ENCODE measurements at places on chromosomes 6 and 20.

GRCh38 chr6:72626126-72626525 is 4.3 kb downstream of the KCNQ5 start:
- peak; percentile 5 for DNase-seq

DNA sequence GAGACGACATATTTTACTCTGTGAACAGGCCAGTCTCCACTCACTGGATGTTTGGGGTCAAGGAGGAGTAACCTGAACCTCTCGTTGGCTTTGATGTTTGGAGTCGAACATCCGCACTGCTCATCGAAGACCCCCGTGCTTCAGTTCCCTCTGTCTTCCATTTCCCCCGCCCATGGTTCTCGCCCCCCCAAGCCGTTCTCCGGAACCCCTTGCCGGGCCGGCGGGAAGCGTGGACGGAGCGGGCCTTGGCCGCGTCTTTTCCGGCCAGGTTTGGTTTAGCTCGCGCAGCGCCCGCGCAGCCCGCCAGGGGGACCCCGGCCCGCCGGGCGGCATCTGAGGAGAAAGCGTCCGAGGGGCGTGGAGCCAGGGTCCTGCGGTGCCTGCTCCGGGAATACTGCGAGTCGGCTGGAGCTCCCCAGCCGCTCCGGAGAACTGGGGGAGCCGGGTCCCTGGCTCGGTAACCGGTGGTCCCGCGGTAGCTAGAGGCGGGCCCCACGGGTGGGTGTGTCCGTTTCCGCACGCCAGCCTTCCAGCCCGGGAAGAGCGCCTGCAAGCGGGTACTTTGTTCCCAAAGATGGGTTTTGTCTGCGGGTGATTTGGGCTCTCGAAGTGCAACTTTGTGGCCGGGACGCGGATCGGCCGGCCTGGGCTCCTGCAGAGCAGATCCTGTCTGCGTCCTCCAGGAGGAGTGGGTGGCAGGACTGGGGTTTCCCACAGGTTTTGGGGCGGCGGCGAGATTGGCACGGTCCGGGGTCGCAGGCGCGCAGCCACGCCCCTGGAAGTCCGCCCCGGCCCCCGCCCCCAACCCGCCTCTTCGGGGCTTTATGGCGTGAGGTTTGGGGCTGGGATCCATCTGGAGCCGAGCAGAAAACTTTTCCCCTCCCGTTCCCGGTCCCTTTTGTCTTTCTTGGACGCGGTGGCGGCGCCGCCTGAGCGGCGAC is at the start of gene TMEM200A:
TSS of gene TMEM200A (plus strand) at position 852 of the 941 bp plus-strand sequence. CDS start 74,406 bp downstream, outside the sequence.
- peak; percentile 29 for DNase-seq

DNA sequence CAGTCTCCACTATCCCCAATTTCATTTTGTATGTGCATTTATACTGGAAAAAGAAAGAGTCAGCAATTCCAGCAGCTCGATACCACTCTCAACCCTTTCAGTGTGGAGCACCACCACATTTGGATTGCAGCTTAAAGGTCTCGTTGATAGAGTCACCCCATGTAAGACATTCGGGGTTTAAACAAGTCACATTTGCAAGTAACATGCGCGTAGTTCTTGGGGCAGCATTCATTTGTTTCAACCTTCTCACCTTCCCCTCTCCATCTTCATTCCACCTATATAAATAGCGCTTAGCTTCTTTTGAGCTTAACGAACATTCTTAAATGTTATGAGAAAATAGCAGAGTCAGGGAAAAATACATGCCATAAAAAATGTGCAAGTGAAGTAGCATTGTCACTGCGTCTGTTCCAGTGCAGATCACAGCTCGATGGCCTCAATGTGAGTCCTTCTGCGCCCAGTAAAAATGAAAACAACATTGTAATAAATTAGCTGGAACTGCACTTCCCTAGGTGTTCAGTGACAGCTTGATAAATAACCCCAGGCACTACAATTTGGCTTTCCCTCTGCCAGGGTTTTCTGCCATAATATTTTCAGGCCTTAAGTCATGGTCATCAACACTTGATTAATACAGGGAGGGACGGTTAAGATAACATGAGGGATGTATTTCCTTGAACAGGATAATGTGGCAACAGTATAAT is 737.8 kb upstream of the NRSN1 start:
- DNase-seq = no peak

DNA sequence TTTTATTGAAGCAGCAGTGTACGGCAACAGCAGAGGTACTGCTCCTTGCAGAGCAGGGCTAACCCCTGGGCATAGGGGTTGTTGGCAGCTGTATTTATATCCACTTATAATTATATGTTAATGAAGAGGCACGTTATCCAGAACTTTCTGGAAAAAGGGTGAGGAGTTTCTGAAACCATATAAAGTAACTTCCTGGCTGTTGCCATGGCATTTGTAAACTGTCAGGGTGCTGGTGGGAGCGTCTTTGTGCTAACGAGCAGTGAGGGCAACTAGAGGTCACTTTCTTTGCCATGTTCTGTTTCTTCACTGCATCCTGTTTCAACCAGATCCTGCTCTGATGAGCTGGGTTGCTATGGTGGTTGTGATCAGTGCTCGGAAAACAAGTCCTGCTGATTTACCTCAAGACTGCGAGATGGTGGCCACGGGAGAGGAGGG is 11.1 kb upstream of the ARFGEF2 start:
- DNase-seq = no peak

- DNase-seq = no peak
Measured at GRCh38 chr6:134134654-134135053, 82.2 kb upstream of the SLC2A12 start.

- DNase-seq = no peak
Measured at GRCh38 chr6:139091826-139092225, 43.1 kb upstream of the HECA start.

GRCh38 chr6:32097364-32097763 is 11.8 kb downstream of the TNXB start:
- no peak for DNase-seq

- DNase-seq = no peak
Measured at GRCh38 chr6:157298216-157298724, 25.0 kb downstream of the TMEM242 start.

- no peak for DNase-seq
Measured at GRCh38 chr6:13014504-13015378, 298.2 kb downstream of the PHACTR1 start.

DNA sequence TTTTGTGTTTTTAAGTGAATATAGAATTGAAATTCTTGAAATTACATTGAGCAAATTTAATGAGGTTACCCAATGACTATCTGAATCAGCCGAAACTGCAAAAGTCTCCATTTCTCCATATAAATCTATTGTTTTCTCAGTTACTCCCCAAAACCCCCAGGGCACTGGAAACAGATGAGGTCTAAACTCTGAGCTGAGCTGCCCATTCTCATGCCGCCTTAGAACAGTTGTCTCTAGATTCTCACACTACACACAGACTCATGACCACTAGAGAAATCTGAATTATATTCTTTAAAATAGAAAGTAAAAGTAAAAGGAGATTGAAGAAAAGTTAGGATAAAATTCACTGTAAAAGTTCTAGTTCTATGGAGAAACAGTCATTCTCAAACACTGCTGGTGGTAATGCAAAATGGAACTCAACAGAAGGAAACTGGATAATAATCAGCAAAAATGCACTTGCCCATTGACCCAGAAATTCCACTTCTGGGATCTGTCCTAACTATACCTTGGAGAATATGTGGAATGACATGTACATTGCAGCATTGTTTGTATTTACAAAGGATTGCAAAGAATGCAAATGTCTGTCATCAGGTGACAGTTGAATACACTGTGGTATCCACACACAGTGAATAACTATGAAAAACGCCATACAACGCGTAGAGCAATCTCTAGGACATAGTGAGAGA is 125.5 kb downstream of the IPCEF1 start:
- DNase-seq = no peak

DNA sequence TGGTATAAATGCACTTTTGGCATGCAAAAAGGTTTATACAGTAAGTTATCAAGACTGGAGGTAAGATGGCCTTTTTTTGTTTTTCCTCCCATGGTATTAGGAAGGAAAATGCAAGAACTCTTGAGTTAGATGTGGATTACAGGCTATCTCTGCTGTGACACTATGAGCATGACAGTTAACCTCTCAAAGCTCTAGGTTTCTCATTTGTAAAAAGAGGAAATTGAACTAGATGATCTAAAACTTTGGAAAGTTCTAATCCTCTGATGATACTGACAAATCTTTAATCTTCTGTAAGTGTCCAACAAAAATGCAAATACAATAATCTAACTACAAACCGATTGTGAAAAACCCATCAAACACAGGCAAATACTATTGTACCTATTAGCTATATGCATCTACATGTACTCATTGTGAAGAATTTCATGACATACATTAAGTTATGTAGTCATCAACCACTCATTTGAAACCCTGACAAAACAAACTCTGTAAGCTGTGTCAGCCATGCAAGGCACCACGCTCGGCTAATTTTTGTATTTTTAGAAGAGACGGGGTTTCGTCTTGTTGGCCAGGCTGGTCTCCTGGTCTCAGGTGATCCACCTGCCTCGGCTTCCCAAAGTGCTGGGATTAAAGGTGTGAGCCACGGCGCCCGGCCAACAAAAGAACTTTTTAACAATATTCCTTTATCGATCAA is 4.2 kb downstream of the CDK19 start:
- DNase-seq = peak; percentile 25

- no peak for DNase-seq
Measured at GRCh38 chr6:135266675-135267074, 85.6 kb downstream of the MYB start.

DNA sequence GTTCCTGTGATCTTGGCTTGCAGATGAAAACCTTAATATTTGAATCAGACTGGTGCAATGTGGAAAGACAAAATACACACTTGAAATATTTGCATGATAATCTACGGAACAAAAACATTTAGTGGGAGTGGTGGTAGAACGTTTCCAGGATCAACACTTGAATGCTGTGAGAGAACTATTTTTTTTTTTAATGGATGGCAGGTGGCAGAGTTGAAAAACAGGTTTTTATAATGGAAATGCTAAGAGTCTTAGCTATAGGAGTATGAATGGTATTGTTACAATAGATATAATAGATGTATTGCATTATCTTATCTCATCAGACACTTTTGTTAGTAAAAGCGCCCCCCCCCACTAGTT is 49.2 kb downstream of the CDKAL1 start:
- DNase-seq = no peak

- no peak for DNase-seq
Measured at GRCh38 chr20:7716286-7716972, 223.8 kb downstream of the HAO1 start.

- DNase-seq = no peak
Measured at GRCh38 chr6:129863664-129864063, 2.5 kb upstream of the TMEM244 start.

- DNase-seq = no peak
Measured at GRCh38 chr6:116229287-116229913, 24.5 kb downstream of the TSPYL4 start.

- no peak for DNase-seq
Measured at GRCh38 chr20:15699431-15700146, 873.7 kb downstream of the KIF16B start.

DNA sequence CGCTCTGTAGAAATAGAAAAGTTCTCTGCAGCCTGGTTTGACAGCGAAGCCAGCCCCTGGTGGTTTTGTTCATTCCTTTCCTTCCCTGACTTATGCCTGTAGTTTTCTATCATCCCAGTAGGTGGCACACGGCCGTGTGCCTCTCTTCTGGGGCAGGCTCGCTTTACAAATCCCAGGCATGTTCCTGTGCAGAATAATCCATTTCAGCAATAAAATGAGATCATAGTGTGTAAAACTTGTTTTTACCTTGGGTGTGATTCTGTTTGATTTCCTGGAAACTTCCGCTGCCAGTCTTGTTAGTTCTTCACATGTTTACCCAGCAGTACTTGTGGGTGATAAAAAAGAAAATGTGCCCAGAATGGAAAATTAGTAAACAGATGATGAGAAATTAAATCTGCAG is 7.4 kb upstream of the INSM1 start:
- DNase-seq = peak; percentile 85

- DNase-seq = no peak
Measured at GRCh38 chr6:36722879-36723278, 25.3 kb downstream of the RAB44 start.

DNA sequence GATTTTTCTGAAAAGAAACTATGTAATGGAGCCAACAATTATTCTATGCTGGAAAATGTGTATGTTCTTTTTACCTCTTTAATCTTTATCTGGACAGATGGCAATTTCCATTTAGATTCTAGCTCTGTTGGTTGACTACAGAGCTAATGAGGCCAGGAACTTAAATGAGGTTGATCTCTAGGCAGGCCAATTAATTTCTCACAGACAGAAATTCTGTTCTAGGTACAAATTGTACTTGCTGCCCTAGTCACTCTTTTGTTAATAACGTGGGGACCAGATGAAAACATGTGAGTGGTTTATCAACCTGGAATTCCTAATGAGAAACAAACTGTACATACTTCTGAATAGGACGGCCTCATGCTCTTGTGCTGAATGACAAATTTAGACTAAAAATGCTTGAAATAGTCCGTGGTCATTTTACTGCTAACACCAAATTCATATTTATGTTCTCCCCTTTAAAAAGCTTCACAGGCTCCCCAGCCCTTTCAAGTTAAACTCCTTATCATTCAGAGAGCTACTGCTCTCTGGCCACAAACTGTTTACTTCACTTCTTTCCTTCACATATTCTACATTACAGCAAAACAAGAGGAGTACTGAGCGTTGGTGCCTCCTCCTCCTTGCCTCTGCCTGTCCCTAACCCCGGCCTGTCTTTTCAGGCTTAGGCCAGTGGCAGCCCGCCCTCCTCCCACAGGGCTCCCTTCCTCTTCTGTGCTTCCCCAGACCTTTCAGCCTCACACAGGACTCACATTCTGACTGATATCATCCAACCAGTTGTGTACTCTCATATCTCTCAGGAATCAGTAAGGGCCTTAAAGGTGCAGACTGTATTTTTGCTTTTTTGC is 41.4 kb downstream of the DTNBP1 start:
- DNase-seq = peak; percentile 83

GRCh38 chr6:156559162-156559690 is 218.0 kb upstream of the ARID1B start:
- DNase-seq = no peak

- no peak for DNase-seq
Measured at GRCh38 chr6:150756173-150756572, 109.3 kb upstream of the MTHFD1L start.

GRCh38 chr20:7722564-7722963 is 217.7 kb downstream of the HAO1 start:
- no peak for DNase-seq

- DNase-seq = no peak
Measured at GRCh38 chr6:35046103-35046502, 95.0 kb downstream of the TCP11 start.

- no peak for DNase-seq
Measured at GRCh38 chr6:156379392-156380289, 397.5 kb upstream of the ARID1B start.

GRCh38 chr6:41732591-41733359 is 2.6 kb downstream of the TFEB start:
- DNase-seq = no peak

- no peak for DNase-seq
Measured at GRCh38 chr20:11902285-11902697, 15.4 kb upstream of the BTBD3 start.

GRCh38 chr6:108361312-108361932 is 66.6 kb downstream of the AFG1L start:
- DNase-seq = peak; percentile 91
